NCI-H2029 treated with DMSO at 0.1 percent for 48 hours (cell line): ENCODE measurements at places on chromosomes 5 and 9.

DNA sequence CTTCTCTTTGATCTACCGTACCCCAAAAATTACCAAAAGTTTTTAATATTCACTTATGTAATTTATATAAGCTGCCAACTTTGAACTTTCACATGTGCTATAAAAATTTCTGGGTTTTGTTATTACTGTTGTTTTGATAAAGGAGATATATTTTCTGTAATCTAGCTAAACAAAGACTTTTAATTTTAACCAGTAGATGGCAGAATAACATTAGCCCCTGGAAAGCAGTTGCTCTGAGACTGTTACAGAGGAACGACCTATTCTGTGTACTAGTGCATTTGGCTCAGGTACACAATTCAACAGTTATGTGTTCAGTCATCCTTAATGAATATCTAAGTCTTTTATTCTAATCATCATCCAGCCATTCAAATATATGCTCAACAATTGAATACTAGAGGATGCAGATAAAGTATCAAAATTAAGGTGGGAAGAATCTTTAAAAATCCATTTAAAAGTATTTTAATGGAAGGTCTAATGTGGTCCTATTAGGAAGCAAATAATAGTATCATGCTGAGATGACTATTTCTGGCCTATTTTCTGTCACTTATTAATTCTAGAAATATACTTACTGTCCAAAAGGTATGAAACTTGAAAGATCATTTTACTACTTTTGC is 8.6 kb downstream of the KLHL9 start:
- peak; percentile 34 for DNase-seq

- DNase-seq: no peak
Measured at GRCh38 chr5:91898019-91898418, 514.9 kb upstream of the ARRDC3 start.

- no peak for DNase-seq
Measured at GRCh38 chr9:37836386-37836785, 35.8 kb downstream of the DCAF10 start.

DNA sequence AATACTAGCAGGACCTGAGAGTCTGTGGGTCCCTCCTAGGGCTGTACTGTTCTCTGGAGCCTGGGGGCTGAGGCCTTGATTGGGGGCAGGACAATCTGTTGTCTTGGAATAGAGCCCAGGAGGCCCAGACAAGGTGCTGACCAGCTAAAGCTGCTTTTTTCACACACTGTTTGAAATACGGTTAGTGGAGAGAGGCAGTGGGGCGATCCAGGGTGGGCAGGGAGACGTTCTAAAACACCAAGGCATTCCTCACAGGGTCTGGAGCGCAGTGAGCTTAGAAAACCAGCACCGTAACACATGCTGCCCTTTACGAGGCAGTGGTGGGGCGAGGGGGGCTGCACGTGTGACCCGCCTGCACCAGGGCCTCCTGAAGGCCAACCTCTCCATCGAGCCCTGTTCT is 55.1 kb downstream of the EHMT1 start:
- DNase-seq: no peak

DNA sequence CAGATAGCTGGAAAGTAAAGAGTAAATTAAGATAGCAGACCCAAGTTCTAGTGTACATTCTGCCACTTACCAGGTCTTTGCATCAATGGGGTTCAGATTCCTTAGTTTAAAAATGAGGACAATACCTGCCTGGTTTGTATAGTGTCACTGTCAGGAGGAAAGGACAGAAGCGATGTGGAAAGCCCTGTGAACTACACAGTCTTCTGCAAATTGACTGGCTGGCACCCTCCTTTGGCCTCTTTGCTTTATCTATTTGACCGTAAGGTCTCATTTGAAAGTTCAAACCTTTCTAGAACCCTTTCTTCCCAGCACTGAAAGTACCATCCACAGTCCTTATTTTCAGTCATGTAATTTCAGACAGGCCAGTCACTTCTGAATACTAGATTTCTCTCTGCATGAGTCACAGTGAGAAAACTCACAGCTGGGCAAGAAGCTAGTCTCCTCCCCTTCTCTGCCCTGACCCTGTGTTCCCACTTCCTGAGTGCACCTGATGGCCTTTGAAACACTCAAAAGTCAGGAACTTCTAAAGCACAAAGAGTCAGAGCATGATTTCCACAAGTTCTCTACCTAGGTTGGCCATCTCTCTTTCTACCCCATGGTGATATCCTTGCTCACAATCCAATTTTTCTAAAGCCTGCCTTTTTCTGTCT is 91.3 kb upstream of the RASEF start:
- DNase-seq: no peak

DNA sequence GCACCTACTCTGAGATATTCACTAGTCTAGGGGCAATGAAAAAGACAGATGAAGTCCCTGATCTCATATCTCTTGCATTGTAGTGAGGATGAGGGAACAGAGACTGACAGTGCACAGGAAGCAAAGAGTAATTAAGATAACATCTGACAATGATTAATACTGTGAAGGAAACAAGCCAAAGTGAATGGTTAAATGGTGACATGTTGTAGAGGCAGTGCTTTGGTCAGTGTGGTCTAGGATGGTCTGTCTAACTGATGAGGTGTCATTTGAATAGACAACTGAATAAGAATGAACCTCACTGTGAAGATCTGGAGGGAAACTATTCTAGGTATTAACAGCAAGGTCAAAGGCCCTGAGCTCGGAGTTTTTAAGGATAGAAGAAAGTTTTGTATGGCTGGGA is 333.3 kb upstream of the GRIA1 start:
- DNase-seq: no peak

DNA sequence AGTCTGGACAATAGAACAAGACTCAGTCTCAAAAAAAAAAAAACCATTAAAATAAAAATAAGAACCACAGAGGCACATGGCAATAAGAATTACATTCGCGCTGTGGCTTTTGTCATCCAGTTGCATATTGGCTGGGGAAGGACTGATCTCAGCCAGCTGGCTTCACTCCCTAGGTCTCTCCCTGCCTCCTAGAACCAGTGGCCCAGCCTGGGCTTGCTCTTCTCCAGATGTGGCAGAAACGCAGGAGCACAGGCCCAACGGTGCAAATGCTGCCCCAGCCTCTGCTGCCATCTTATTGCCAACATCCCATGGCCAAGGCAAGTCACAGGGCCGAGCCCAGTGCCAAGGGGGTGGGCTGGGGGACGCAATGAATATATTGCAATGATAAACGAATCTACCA is 37.0 kb downstream of the NKX2-5 start:
- no peak for DNase-seq

GRCh38 chr5:107275333-107275732 is 395.4 kb downstream of the EFNA5 start:
- DNase-seq: no peak

DNA sequence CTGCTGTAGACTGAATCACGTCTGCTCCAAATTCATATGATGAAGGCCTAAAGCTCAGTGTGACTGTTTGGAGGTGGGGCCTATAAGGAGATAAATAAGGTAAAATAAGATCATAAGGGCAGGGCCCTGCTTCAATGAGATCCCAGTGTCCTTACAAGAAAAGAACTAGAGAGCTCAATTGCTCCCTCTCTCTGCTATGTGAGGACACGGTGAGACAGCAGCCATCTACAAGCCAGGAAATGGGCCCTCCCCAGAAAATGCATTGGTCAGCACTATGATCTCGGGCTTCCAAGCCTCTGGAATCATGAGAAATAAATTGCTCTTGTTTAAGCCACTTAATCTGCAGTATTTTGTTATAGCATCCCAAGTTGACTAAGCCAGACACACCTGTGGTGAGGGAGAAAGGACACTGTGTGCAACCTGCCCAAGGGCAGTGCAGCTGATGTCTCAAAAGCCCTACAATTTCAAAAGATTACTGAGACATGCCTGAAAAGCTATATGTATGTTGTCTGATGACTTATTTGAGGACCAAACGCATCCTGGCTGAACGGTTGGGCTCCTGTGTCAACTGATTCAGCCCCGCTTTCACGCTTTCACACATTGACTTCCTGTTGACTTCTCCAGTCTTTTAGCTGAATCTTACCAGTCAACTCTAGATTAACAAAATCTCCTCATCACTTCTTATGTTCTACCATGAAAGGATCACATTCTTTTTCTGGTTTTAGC is 13.2 kb downstream of the GZMK start:
- DNase-seq: no peak

DNA sequence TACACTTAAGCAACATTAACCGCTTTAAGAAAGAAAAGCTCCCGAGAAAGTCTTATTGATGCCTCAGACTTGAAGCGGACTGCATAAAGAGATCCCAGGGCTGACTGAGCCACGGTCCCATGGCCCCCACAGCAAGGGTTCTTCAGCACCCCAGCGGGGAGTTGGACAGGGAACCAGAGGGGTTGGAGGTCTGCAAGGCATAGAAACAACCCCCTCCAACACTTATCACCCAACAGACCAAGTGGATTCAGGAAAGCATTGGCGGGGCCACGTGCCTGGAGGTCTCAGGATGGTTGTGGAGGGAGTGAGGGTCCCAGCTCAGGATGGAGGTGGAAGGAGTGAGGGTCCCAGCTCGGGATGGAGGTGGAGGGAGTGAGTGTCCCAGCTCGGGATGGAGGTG is 143.7 kb upstream of the IRX2 start:
- DNase-seq: no peak

DNA sequence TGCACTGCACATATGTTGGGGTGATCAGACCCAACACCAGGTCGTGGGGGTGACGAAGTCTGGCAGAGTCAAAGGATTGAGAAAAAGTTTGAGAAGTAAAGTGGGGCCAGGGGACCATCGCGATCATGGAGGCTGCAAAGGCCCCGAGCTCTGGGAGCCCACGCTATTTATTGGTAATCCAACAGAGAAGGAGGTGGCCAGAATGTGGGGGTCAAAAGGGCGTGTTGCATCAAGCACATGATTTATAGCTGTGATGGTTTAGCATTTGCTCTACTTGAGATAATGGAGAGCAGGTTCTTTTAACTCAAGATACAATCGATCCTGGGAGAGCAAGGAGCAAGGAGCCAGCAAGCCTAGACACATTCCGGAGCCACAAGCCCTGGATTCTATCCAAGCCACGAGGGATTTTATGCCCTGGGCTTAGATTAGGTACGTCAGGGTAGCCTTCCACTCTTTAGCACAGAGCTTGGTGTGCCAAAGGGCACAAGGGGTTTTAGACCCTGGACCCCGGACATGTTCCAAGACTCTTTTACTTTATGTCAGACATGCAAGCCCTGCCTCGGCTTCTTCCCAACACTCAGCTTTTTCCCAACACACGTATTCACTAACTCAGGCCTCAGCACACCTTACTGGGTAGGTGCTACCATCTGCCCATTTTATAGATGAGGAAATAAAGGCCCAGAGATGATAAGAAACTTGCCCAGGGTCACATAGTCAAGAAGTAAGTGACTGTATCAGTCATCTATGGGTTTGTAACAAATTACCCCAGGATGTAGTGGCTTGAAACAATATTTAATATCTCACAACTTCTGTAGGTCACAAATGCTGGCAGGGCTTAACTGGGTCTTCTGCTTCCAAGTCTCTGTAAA is 39.5 kb downstream of the NSUN2 start:
- DNase-seq: no peak

DNA sequence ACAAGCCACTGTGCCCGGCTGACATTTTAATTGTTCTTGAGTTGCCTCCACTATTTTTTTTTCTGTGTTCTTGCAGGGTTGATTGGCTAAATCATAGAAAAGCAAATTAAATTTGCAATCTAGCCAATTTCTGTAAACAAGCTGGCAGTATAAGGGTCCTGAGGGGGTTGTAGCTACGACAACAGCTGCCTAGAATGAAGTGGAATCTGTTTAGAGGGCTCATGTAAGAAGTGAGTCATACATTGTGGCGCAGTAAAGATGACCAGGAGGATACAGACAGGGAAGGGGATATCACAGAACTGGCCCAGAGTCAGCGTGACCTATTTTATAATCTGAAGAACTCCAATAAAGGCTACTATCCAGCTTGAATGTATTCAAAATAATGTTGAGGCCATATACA is 82.2 kb upstream of the TLE1 start:
- DNase-seq: no peak

DNA sequence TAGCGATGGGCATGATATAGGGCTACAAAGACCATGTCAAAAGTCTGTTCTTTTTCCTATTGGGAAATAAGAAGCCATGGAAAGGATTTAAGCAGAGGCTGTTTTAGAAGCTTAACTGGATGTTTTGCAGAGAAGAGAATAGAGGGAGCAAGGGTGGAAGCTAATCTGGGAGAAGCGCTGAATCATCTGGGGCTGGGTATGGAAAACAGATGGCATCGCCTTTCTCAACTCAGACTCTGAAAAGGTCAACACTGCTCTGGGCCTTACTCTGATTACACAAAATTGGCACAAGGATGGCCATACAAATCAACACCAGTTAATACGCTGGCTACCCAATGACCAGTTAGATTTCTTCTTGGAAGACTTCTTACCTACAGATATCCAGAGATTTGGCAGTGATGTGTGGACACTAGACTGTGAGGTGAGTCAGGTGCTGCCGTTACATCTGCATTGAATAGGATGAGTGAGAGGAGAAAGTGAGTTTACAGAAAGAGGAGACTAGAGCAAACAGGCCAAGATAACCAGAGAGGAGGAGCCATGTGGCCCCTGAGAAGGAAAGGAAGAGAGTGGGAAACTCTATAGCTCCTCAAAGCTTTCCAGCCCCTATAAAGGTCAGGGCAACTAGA is 6.2 kb upstream of the TCERG1 start:
- DNase-seq: no peak

GRCh38 chr9:80866121-80866520 is 823.2 kb downstream of the TLE1 start:
- no peak for DNase-seq

- no peak for DNase-seq
Measured at GRCh38 chr5:179430193-179431175, 85.2 kb upstream of the ADAMTS2 start.

DNA sequence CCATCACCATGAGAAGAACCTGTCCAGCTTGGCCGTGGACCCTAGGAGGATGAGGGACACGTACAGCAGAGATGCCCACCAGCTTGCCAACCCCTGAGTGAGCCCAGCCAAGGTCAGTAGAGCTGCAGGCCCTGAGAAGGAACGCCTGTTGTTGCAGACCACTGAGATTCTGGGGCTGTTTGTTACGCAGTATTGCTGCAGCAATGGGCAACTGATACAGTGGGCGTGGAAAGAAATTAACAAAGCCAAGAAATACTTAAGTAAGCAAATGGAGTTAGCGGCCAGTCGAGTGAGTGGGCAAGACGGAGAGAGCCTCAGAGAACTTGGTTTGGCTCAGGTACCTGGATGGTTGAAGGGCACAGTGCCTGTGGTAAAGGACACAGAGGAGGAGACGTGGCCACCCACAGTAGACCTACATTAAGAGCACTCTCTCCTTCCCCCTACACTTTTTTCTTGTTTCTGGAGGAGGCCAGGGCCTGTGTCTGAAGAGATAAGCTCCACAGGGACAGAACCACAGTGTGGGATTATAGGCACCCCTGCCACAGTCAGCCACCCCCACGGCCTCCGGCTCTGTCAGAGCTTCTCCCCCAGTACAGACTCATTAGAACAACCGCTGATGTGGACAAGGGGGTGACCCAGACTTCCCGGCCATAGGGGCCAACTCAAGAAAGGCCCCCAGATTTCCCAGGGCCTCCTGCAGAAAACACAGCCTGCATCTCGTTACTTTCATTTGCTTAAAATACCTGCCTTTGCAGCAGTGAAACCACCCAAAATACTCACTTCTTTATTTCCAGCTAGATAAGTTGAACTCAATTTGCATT is 40.1 kb upstream of the GRHPR start:
- no peak for DNase-seq

GRCh38 chr9:87813119-87813463 is 69.6 kb upstream of the SPATA31E1 start:
- no peak for DNase-seq
